ENCODE measurements at places on chromosomes 12 and 14.

DNA sequence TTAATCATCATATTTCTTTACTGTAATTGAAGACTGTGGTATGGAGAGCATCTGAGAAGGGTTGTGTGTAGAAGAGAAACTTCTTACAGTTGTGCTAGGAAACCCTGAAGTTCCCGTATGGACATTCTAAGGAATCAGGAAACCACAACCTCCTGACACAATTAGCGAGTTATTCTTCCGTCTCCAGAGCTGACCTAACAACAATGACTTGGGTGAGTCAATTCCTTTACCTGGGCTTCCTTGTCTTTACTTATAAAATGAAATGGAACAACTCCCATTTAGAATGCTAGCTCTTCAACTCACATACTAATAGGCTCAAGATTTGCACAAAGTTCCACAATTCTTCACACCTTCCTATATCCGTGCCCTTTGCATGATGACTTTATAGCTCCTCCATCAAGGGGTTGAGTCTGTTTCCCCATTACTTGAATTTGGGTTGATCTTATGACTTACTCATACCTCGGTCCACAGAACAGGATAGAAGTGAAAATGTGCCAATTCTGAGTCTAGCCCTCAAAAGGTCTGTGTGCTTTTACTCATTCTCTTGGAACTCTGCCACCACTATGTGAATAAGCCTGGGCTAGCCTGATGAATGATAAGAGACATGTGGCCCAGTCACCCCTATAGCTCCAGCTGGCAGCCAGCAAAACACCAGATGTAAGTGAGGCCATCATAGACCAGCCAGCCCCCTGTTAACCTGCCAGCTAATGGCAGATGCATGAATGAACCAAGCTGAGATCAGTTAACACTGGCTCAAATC is 459.4 kb downstream of the ETNK1 start:
- no peak for DNase-seq

GRCh38 chr14:22997676-22998323 is 12.1 kb downstream of the C14orf93 start:
- DNase-seq: no peak

DNA sequence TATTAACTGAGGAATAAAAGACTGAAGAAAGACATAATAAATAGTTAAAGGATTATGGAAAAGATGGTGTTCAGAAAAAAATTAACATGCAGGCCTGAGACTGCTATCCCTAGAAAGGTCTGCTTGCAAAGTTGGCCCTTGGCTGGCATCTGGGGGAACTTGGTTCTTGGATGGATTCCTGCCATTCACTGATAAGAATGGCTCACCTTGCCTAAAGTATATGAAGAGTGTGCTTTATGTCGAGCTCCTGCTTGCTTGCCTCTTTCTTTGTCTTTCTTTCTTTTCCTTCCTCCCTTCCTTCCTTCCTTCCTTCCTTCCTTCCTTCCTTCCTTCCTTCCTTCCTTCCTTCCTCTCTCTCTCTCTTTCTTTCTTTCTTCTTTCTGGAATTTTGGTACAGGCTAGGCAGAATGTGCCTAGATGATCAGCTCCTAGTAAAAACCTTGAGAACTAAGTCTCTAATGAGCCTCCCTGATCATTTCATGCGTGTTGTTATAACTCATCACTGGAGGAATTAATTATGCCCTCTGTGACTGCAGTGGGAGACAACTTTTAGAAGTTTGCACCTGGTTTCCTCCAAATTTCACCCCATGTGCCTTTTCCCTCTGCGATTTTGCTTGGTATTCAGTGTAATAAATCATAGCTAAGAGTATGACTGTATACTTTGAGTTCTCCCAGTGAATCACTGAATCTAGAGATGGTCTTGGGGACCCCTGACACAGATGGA is 44.7 kb downstream of the IFT81 start:
- DNase-seq: no peak

DNA sequence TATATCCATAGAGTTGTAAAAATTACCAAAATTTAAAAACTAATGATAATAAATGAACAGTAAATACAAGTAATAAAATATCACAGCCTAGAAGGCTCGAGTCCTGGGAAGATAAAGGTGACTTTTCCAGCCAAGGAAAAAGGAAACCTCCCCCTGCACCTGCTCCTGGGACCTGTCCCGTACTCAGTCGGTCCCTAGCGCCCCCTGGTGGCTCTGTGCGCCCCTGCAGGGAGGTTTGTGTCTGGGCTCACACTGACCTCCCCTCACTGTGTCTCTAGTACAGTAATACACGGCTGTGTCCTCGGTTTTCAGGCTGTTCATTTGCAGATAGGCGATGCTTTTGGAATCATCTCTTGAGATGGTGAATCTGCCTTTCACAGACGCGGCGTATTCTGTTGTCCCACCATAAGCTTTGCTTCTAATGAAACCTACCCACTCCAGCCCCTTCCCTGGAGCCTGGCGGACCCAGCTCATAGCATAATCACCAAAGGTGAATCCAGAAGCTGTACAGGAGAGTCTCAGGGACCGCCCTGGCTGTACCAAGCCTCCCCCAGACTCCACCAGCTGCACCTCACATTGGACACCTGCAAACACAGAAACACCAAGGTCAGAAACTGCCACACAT is 1030.4 kb downstream of the TMEM121 start:
- peak; percentile 96 for DNase-seq

GRCh38 chr12:32039917-32040575 is 66.6 kb upstream of the BICD1 start:
- no peak for DNase-seq
